ENCODE measurements at places on chromosomes 5 and 9. TPM values are rescaled to one million over a fixed set of nuclear protein-coding genes. Genes with fewer than 3 reads are reported as not detected.

The RBM18 gene
- 36.6 TPM for total RNA-seq

The ECSCR gene
- total RNA-seq, result 0.83 TPM

The IRX2 gene
- total RNA-seq, result not detected

- no peak for DNase-seq
These were observed 257.9 kb downstream of the MAN2A1 start for GRCh38 chr5:109947667-109948066.

DNA sequence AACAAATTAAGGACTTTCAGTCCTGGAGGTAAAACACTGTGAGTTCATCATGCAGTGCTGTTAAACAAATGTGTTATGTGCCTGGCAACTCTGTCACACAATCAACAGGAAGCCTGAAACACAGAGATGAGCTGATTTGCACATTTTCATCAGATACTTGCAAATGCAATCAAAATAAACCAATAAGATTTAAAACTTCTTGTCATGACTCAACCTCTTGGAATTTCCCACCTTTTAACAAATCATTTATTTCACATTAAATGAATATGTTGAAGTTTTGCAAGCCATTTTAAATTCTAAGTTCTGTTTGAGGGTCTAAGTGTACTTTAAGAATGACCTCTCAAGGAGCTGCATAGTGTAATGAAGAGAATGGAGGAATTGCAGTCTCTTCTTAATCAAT lies 64.4 kb downstream of the ANXA1 start:
- DNase-seq, result no peak

DNA sequence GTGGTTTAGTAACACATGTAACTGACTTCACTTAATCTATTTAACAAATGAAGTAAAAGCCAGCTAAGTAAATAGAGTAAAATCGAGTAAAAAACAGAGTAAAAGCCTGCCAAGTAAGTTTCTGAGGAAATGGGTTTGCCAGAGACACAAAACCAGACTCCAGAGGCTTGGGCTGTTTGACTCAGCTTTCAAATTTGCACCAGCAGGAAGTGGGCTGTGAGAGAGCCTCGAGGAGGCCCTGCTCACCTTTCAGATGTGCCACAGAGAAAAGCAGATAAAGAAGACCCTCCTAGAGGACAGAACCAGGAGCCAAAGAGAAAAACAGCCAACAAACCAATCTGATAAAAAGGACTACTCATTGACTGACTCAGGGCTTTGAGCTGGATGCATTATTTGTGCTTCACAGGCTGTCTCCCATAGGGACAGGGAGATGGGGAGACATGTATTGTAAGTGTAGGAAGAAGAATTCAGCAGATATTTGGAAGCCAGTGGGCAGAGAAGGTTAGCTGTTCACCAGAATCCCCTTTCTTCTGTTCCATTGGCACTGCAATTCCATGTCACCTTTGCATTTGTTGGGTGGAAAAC lies 14.4 kb upstream of the AMACR start:
- DNase-seq, result no peak

DNA sequence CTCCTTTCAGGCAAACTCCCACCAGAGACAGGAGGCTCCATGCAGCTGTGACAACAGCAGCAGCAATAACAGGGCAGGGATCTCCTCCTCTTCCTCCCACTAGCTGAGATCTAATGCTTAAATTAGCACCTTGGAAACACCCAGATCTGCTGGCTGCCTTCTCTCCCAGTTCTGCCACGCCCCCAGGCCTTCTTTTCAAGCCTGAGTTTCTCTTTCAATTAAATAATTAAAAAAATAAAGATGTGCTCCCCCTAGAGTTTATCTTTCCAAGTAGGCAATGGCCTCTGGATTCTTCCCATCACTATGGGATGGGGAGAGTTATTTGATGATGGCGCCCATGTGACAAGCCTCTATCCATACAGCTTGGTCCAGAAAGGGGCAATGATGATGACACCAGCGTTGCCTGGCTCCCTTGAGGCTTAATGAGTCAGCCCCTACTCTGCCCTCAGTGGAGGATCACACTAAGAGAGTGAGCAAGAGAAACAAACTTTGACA lies 3.8 kb downstream of the FAM219A start:
- no peak for DNase-seq

DNA sequence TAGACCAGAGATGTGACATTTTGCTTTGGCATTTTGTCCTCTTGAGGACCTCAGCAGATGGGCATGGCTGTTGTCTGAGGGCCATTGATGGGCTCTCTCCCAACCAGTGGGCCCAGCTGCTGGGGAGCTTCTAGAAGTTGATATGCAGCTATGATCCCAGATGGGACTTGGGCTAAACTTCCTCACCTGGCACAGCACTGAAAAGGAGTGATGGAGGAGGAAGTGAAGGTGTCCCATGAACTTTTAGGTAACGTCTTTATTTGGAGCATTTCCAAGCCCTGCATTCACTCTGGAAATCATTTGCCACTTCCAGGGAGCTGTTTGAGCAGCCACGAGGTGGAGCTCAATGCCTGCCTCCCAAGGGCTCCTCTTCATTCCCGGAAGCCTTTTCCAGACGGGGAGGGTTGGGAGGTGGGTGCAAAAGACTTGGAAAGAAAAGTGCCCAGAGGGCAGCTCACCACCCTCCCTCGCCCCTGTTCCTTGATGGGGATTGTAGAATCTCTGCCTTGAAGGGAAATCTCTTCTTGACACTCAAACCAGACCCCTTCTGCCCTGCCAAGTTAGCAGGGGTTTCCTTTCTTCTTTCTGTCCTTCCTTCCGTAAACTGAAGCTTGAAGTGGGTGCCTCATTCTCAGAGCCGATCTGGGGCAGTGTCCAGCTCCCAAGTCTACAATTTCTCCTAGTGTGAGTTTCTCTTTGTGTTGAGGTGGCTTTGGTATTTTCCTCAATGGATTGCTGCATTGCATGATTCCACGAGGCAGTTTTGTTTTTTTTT lies 18.1 kb upstream of the NEUROG1 start:
- DNase-seq, result no peak

DNA sequence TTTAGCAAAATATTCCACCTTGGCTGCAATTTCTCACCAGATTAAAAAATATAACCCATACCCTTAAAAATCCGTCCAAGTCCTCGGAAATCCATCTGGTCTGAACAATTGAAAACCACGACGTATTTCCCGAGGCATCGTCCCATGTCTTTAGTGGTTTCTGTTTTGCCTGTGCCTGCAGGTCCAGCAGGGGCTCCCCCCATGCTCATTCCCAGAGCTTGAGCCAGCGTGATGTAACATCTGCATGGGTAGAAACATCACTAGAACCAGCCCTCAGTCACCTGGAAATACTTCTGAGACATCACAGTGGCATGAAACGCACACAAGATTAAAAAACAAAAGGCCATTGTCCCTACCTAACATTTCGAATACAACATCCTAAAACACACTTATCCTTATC lies 114.0 kb downstream of the DNAH5 start:
- DNase-seq, result no peak

GRCh38 chr5:149749481-149750365 lies 19.6 kb downstream of the PPARGC1B start:
- no peak for DNase-seq

DNA sequence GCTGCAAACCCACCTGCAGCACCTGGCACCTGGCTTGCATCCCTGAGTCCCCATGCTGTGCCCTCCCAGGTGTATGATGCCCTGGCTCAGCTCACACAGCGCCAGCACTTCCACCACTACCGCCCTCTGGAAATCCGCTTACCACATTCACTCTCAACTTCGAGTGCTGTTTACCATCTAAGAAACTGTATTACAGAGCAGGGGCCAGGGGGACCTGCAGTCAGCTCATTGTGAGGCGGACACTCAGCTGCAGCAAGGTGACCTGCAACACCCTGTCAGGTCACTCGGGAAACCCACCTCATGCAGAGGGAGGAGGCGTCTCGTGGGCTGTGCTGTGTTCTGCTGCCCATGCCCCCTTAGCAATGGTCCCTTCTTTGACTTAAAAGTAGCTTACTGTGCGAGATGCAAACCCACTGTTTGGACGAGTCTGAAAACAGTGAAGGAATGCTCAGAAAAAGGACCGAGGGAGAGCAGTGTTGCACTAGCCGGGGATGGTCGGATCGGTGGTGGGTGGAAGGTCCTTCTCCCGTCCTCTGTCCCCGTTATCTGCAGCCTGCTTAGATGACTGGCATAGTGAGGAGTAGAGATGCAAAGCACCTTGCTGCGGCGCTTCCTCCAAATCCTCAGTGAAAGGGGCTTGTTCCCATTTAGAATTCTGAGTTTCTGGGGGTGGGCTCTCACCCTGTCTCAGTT lies 55.2 kb upstream of the CTSL start:
- no peak for DNase-seq

DNA sequence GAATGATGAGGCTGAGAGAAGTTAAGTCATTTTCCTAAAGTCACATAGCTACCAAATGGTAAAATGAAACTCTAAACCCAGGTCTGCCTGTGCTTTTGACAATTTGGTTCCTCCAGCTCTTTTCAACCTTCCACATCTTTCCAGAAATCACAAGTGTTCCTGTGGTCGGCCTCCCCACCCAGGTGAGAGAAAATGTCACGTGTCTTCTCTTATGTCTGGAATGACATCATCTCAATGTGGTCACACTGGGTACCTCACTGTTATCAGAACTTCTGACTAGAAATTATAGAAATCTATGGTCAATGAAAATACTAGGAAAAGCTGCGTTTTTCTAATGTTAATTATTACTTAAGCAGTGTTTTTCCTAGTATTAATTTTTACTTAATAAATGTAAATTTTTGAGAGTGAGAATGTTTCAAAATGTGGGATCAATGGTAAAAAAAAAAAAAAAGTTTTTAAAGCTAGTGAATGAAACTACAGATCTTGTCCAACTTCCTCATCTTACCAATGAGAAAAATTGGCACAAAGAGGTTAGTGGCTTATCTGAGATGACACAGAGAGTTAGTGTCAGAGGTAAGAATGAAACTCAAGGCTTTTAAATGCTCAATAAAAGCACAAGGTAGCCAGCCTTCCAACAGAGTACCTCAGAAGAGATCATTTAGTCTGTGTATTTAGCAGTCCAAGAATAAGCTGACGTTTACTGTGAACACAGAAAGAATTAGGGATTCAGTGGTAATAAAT lies 228.7 kb upstream of the NR4A3 start:
- no peak for DNase-seq

- no peak for DNase-seq
These were observed 5.8 kb upstream of the MEF2C start for GRCh38 chr5:88888848-88889188.

DNA sequence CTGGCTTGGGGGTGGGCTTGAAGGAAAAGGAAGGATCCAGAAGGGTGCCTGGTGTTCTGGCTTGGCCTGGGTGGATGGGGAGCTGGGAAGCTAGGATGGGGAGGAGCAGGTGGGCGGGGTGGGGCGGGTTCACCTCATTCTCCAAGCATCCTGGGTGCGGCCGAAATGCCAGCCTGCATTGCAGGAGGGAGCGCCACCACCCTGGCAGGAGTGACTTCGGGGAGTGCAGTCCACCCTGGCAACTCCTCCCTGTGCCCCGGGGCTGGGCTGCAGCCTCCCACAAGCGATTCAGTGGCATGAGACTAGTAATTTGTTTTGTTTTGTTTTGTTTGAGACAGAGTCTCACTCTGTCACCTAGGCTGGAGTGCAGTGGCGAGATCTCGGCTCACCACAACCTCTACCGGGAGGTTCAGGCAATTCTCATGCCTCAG lies 5.5 kb downstream of the TTC16 start:
- no peak for DNase-seq

- DNase-seq, result no peak
These were observed 112.6 kb downstream of the TMC1 start for GRCh38 chr9:72633966-72634365.

DNA sequence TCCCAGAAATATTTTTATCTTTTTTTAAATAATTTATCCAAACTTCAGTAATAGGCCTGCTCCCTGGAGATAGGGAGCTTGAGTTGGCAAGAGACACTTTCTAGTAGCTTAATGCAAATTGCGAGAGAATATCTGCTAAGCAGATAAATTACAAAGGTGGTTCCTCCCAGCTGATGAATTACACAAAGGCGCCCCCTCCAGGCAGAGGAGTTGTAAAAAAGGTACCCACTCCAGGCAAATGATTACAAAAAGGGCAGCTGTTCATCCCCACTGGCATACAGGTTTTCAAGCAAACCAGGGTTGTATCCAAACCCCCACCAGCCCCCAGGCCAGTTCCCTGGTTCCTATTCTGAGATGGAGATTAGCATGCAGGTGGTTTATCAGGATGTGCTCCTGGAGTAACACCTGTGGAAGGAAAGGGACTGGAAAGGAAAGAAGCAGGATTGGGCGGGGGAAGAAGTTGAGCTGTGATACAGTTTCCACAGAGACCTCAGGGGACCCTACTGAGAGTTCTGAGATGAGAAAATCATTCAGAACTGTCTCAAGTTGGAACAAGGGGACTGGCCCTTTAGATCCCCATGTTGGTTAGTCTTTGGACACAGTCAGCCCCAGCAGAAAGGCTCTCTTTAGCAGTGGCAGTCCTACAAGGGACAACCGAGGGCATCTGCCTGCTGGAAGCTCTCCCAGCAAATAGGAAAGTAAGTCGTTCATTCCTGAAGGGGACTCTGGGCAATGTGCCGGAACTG lies 25.5 kb downstream of the ESM1 start:
- no peak for DNase-seq

DNA sequence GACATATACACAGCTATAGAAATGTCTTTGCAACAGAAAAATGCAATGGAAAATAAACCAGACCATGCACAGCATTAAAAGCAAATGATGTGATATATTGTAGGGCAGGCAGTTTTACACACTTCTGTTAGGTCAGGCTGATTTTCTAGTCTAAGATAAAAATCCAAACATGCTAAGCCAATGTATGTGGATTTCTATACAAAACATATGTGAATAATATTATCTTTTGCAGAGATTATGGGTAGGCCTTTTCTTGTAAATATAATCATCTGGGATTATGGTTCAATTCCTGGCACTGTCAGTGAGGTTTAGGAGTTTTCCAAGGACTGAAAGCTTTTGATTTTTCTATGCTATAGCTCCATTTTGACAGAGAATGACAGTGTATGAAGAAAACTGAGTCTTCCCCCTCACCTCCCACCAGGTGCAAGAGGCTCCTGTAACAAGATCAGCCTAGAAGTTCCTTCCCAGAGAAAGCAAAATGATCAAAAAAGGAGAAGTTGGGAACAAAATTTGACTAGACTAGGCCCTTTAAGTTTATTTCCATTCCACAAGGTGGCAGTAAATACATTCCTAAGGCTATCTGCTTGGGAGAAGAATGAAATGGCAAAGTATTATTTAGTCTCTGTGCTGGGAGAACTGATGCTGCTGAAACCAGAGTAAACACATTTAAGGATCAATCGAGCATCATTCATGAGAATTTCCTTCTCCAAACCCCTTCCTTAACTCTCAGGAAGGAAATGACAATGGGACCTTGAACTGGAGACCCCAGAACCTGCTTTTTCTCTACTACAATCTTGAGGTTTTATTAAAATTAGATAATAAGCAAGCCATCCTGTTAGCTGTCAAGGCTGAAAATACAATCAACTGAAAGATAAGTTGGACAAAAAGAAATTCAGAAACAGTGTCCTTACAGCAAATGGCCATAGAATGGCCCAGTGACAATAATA lies 133.0 kb upstream of the TUT7 start:
- no peak for DNase-seq

GRCh38 chr9:98097836-98098235 lies 21.2 kb downstream of the TRIM14 start:
- DNase-seq, result no peak
